Suppressor macrophage treated with lipopolysaccharide for 4 hours (primary cell): ENCODE measurements at places on chromosomes 6 and 20.

- no peak for DNase-seq
Observed at GRCh38 chr6:111988926-111989325, 65.0 kb upstream of the CCN6 start.

- no peak for DNase-seq
Observed at GRCh38 chr6:89081129-89081422, 525 bp downstream of the PNRC1 start.

GRCh38 chr6:17679726-17680125, 27.0 kb downstream of the NUP153 start:
- DNase-seq: no peak

- no peak for DNase-seq
Observed at GRCh38 chr20:61737812-61738443, 327.8 kb downstream of the TAF4 start.

DNA sequence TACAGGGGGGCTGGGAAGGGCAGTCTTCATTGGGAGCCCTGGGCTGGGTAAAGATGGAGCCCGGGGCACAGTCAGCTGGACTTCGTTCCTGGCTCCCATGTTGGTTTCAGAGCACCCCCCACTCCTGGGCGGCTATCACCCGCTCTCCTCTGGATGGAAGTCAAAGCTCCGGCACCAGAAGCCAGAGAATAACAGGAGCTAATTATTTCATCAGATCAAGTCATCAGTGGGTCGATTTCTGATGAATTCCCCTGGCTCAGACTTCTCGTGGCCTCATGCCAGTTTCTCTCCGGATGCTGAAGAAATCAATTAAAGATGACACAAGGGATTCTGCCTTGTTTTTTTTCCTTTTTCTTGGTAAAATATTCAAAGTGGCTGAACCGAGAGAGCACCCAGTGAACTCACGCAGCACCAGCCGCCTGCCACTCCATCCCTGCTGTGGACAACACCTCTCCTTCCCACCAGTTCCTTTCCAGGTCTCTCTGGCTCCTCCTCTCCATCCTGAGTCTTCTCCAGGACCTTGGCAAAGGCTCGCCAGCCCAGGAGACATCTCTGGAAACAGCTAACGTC, 22.5 kb downstream of the SULF2 start:
- peak; percentile 64 for DNase-seq

GRCh38 chr6:5471637-5472398, 210.5 kb downstream of the FARS2 start:
- no peak for DNase-seq

DNA sequence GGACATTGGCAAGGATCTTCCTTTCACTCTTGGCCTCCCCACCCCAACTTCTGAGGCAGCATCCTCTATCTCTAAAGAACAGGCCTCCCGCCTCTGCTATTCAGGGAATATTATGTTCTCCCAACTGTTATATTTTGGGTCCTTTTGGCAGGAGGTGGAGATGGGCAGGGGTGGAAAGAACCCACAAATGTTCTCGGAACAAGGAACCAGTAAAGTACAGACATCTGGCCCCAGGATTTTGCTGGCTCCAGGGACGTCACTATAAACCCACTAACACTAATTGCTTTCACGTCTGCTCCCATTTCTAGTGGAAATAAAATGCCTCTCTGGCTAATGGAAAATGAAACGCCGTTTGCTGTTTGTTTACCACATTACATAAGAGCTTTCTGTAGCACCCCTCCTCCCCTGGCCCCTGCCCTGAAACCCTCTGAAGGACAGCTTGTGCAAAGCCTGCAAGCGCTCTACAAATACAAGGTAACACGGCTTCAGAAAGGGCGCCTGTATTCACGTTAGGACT, 77.7 kb upstream of the TBC1D7 start:
- no peak for DNase-seq

GRCh38 chr6:122710908-122711635, 68.4 kb upstream of the FABP7 start:
- DNase-seq: no peak
